ENCODE measurements at places on chromosomes 1 and 21.

DNA sequence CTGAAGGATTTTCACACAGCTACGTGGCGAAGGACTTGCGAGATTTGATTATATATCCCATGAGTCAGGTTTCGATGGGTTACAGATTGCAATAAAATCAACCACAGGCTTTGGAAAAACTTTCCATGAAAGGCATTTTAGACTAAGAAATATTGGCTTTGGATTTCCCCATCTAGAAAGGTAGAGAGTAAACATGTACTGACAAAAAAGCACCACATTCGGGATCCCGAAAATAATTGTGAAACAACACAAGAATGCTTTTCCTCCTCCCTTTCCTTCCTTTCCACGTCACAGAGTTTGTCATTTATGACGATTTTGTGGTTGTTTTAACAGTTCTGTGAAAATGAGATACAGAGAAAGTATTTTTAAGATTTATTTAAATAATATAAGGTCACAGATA is 38.5 kb downstream of the TGFB2 start:
- no peak for DNase-seq

DNA sequence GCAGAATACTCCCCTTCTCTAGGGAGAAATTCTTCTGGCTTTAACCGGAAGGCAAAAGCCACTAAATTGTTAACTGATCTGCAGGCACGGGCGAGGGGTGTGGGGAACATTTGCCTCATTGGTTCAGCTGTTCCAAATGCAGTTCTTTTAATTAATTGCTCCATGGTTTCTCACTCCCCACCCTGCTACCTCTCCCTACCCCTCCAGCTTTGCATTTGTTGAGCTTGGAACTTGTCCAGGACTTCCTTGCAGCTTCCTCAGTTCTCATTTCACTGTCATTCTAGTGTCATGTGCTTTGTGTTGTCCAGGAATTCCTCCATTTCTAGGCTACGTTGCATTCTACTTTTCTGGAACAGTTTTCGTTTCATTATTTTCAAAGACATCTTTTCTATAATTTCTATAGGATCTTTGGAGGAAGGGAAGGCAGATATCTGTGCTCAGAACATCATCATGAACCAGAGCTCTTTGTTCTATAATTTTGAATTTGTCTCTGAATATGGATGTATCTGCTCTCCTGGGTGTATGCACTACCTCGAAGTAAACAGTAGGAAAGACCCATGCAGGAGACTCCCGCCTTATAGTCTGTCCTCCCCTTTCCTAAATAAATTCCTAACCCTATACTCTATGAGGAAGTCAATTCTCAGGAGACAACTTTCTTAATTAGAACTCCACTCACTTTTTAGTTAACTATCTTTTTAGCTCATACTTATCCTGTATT is 132.4 kb upstream of the LMO4 start:
- DNase-seq: no peak

- DNase-seq: no peak
Measured at GRCh38 chr1:12081648-12082396, 18.7 kb downstream of the TNFRSF8 start.

GRCh38 chr1:41689139-41689538 is 204.7 kb upstream of the EDN2 start:
- DNase-seq: no peak

GRCh38 chr1:57238233-57238781 is 185.6 kb downstream of the DAB1 start:
- no peak for DNase-seq

GRCh38 chr1:117780687-117781475 is 148.5 kb downstream of the GDAP2 start:
- DNase-seq: no peak
